ENCODE measurements at places on chromosomes 3 and 15. TPM values are rescaled to one million over a fixed set of nuclear protein-coding genes. Genes with fewer than 3 reads are reported as not detected.

Gene KLHL40
- not detected for polyA plus RNA-seq

Gene WDR72
- polyA plus RNA-seq, result not detected

Gene PPP1R14D
- polyA plus RNA-seq, result not detected

Gene ERICH6
- polyA plus RNA-seq, result 0.75 TPM

Gene SMARCC1
- polyA plus RNA-seq, result 59.6 TPM

Gene GRK7
- not detected for polyA plus RNA-seq

Gene ITIH3
- polyA plus RNA-seq, result not detected

Gene MANF
- polyA plus RNA-seq, result 64.1 TPM

Gene MPI
- polyA plus RNA-seq, result 66.2 TPM

Gene NR2F2
- polyA plus RNA-seq, result not detected

Gene EXD1
- not detected for polyA plus RNA-seq

Gene CFAP100
- polyA plus RNA-seq, result not detected

Gene CD200R1
- 22.6 TPM for polyA plus RNA-seq

Gene AMOTL2
- not detected for polyA plus RNA-seq

DNA sequence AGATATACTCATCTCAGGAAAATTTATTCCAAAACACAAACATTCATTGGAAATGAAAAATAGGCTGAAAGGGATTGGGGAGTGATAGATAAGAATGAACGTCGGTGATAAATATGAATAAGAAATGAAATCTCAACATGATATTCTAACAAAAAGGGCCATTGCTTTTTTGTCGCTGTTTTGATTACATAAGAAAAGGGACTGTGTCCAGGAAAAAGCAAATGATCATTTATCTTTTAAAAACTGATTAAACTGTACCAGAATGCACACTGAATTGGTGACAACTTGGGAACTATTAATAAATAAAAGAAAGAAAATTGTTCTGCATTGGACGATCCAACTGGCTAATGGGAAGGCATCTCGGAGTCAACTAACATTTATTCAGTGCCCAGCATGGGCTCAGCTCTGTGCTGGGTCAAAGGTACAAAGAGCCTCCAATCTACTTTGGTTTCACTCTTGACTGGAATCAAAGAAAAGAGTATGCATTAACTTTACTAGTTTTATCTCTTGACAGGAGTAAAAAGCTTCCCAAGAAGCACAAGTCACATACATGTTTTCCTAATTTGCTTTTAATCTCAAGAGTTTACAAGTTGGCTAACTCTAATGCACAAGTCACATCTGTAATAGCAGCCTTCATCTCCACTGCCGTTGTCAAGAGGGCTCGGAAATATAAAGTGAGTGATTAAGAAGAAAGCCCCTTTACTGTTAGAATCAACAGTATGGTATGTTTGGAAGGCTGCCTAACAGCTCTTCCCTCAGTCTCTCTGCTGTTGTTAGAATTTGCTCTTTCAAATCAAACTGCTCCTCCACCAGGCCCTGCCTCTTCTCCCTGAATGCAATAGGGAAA lies 280.0 kb downstream of the IGSF11 start:
- no peak for DNase-seq

- no peak for DNase-seq
Measured at GRCh38 chr15:65275728-65276126, 11.0 kb downstream of the PARP16 start.

GRCh38 chr15:94367726-94368535 lies 136.6 kb downstream of the MCTP2 start:
- no peak for DNase-seq

DNA sequence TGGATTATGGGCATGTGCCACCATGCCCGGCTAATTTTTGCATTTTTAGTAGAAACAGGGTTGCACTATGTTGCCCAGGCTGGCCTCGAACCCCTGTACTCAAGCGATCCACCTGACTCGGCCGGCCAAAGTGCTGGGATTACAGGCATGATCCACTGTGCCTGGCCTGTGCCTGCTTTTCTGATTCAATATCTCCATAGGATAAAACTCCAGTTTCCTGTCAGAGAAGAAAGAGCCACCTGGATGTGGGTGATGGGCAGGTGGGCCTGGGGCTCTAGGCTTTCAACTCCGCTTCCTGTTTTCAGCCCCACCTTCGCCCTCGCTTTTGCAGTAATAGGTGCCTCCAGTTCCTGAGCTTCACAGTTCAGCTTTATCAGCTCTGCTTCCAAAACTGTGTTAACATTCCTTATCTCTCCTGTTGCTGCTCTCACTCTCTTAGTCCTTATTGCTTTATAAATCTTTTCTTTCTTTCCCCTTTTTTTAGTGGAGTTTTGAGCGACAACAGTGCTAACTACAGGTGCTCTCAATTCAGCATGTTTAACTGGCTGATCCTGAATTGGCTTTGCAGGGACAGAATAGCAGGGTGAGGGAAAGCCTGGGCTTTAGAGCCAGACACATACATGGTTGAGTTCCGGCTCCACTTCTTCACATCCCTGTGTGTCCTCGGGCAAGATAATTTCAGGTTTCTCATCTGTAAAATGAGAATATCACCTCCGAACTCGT lies 21.1 kb upstream of the PDE8A start:
- DNase-seq, result no peak

DNA sequence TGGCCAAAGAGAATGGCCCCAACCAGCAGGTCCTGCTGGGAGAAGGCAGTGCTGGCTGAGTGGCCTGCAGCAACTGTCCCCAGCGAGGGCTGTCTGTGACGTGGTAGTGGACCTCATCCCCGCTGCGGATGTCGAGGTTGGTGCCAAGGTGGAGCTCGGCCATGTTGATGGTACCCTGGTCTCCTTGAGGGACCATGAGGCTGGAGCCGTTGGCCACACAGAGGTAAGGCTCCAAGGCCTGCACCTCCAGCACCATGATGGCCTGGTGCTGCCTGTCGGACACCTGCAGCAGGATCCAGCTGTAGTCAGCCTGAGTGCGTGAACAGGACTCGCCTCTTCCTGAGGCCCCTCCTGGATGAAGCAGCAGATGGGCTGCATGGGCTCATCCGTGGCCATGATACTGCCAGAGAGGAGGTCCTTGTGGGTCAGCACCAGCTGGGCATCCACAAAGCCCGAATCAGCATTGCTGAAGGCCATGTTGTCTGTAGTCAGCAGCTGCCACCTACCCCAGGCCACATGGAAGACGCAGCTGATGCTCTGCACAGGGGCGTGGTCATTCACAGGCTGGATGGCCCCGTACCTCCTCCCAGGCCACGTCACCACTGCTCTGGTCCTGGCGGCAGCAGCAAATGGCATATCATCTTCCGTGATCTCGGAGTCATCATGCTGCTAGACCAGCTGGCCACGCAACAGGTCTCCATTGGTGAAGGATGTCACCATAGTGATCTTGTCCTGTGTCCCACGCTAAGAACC lies 167.5 kb downstream of the GOLGA6L4 start:
- DNase-seq, result no peak

DNA sequence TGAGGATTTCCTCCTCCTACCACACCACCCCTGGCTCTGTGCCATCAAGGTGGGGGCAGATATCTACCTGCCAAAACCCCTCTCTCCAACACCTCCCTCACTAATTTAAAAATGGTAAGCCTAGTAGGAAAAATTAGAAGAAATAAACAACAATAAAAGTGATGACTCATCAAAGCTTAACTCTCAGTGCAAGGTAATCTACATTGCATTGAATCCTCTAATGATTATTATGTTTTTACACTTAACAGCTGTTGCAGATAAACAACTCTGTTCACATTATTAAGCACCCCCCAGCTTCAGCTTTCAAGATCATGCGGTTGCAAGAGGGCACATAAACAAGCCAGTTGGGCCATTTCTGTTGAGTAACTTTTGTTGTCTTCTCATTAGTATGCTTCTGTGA lies 396.1 kb upstream of the ATP11B start:
- no peak for DNase-seq

- no peak for DNase-seq
Measured at GRCh38 chr15:27850050-27850449, 249.1 kb downstream of the OCA2 start.

GRCh38 chr3:57827757-57828156 lies 71.6 kb downstream of the SLMAP start:
- DNase-seq, result no peak

GRCh38 chr3:71703797-71704196 lies 21.4 kb downstream of the EIF4E3 start:
- DNase-seq, result no peak

GRCh38 chr15:63025460-63025859 lies 17.1 kb upstream of the TPM1 start:
- no peak for DNase-seq

GRCh38 chr3:190325923-190326322 lies 3.7 kb upstream of the CLDN1 start:
- DNase-seq, result no peak

- no peak for DNase-seq
Measured at GRCh38 chr3:104642827-104643226, 723.9 kb upstream of the ALCAM start.

- no peak for DNase-seq
Measured at GRCh38 chr3:172040981-172041963, 1.9 kb downstream of the FNDC3B start.

GRCh38 chr3:124459678-124460077 lies 270.6 kb upstream of the UMPS start:
- DNase-seq, result no peak

DNA sequence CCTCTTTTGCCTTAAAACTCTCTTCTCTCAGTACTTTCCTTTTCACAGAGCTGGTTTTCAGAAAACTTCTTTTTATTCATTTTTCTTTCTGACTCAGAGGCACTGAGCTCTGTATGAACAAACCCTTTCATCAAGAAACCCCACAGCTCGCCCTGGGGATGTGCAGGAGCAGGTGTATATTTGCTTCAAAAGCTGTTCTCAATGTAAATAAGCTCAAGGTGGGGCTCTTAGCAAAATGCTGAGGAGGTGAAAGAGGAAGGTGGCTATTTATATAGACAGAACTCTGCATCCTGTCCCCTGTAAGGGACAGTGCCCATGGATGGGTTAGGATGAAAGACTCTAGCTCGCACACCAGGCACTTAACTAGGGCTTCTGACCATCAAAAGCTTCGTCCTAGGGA lies 302.0 kb downstream of the WDR72 start:
- no peak for DNase-seq

- DNase-seq, result no peak
Measured at GRCh38 chr3:125624341-125624740, 29.0 kb upstream of the OSBPL11 start.

Data from CD4-positive, alpha-beta memory T cell (primary cell).